ENCODE measurements at places on chromosomes 16 and 17.

DNA sequence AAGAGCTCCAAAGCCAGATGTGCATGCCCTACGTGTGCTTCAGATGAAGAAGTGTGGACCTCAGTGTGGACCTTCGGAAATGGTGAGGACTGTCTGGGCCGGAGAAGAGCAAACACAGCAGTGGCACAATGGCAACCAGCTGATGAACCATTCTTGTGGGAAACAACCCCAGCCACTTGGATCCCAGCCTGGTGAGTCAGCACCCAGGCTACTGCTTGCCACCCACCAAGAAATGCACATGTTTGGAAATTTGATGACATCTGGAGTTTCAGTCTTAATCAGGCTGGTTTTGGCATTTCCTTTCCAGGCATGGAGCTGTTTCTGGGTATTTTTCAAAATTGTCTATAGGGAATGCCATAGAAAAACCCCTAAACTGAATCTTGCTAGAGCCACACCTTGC is 42.7 kb downstream of the DYNLRB2 start:
- peak; percentile 19 for DNase-seq

DNA sequence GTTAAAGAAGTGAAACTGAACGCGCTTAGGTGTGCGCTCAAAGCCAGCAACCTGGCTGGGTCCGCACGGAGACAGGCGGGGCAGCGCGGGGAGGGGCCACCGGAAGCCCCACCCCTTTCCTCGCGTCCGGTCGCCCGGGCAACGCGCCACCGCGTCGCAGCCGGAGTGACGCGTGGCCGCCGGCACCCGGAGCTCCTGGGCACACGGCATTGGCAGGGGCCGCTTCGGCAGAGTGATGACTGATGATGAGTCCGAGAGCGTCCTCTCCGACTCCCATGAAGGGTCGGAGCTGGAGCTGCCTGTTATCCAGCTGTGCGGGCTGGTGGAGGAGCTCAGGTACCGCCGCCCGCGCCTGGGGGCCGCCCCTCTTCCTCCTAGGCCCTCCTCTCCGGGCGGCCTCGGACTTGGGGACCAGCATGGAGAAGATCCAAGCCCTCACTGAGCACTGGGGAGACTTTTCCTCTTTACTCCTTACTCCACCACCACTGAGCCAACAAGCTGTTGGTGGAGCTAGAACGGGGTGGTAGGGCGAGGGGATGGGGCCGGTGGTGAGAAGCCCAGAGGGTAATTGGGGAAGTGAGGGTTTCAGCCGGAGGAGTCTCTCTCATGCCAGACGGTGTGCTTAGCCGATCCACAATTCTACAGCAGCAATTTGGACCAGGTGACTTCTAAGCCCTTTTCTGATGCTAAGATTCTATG is 44.9 kb downstream of the PRSS54 start:
- DNase-seq: no peak

DNA sequence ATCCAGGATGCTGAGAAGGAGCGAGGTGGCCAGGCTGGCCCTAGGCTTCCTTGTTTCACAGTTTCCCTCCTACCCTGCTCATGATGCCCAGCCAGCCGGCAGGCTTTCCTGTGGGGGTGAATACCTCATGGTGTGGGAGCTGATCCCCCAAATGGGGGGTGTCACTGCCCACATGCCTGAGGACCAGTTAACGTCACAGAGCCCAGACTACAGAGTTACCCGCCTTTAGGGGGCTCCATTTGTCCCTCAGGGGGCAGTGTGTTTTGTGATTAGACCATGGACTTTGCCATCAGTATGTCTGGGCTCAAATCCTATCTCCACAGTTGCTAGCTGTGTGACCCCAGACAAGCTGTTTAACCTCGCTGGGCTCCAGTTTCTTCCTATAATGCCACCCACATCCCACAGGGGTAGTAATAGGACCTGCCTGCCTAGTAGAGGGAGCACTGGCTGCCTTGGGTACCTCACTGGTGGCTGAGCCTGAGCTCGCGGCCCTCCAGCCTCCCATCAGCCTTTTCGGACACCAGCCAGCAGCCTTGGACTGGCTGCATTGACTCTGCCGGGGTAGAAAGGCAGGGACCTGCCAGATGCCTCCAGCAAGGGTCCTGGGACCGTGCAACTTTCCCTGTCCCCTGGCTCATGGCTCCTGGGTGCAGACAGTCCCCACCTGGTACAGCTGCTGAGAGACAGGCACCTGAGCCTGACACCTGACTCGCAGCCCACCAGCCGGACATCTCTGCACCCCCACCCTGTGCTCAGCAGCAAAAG is 87.5 kb upstream of the GSE1 start:
- no peak for DNase-seq

DNA sequence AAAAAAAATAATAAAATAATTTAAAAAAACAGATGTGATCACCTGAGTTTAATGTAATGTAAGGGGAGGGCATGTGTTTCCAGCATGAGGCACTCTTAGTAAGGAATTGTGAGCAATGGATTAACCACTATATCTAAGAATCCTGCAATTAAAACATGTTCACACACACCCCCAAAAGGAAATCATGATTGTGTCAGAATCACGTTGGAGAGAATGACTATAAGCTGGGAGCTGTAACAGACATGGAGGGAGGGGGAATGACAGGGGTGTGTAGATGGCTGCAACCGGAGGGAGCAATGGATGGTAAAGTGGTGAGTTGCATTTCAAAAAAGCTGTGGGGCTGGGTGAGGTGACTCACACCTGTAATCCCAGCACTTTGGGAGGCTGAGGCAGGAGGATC is 13.6 kb upstream of the CCL22 start:
- DNase-seq: no peak

DNA sequence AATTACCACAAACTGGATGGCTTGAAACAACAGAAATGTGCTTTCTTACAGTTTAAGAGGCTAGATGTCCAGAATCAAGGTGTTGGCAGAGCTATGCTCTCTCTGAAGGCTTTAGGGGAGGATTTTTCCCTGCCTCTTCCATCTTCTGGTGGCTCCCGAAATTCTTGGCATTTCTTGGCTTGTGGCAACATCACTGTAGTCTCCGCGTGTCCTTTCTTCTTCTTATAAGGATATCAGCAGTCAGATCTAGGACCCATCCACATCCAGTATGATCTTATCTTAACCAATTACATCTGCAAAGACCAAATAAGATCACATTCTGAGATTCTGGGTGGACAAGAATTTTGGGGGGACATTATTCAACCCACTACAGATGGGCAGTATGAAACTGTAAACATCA is 119.2 kb upstream of the PMFBP1 start:
- no peak for DNase-seq

DNA sequence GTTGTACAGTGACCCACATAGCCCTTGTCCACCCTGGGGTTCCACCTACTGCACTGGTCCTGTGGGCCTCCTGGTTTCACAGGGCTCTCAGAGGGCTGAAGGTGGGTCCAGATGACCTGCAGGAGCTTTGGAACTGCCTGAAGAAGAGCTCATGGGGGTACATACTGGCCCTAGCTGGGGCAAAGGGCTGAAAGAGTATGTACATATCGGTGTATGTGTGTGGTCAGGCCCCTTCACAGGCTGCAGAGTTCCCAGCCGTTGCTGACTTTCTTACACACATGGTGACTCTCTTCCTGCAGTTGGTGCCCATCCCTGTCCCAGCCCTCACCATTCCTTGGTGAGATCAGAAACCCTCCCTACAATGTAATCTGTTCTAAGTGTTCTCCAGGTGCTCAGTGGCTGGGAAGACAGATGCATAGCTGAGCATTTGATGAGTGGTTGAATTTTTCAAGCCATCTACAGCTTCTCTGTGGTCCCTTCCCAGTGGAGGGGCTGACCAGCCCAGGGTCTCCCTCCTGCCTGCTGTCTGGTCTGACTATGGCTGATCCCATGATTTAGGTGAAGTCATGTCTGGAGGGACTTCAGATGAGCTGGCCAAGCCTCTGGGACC is 2.4 kb upstream of the NFATC3 start:
- no peak for DNase-seq

GRCh38 chr16:9170470-9170869 is 79.0 kb downstream of the HAPSTR1 start:
- DNase-seq: no peak

DNA sequence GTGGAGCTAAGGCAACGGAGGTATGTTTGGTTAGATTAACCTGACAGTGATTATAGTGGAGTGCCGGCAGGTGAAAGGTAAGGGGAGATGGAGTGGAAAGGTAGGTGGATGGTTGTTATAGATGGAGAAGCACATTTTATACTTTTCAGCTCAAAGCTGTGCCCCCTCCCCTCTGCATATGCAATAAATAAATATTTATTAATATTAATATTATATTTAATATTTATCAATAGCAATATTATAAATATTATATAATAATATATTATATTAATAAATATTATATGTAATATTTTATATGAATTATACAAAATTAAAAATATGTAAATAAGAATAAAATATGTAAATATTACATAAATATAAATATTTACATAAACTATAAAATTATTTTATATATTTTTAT is 70.0 kb downstream of the WSCD1 start:
- DNase-seq: no peak

DNA sequence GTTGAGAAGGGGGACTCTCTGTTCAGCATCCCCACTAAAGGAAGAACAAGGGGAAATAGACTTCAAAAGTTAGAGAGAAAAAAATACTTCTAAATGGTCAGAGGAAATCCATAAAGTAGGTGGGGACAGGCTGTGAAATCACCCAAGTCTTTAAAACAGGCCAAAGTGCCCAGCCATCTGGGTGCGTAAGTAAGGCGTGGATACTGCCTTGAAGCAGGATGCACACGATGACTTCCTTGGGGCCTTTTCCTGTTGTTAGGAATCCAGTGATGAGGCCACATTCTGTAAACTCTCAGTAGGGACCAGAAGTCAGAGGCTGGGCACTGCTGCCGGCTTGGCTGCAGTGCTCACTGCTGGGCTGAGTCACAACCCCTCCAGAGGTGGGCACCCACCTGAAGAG is 9.2 kb downstream of the AXIN2 start:
- DNase-seq: no peak

- DNase-seq: no peak
Observed at GRCh38 chr17:69451416-69452394, 37.2 kb downstream of the MAP2K6 start.

- no peak for DNase-seq
Observed at GRCh38 chr17:61452301-61453290, at the start of gene TBX4. Gene TBX4 (plus strand): TSS chr17:61452422. CDS start chr17:61456491, 4,069 bp downstream.

- no peak for DNase-seq
Observed at GRCh38 chr16:745739-746138, 4.9 kb upstream of the CIAO3 start.

GRCh38 chr16:70512456-70512855 is 10.9 kb downstream of the COG4 start:
- DNase-seq: no peak

DNA sequence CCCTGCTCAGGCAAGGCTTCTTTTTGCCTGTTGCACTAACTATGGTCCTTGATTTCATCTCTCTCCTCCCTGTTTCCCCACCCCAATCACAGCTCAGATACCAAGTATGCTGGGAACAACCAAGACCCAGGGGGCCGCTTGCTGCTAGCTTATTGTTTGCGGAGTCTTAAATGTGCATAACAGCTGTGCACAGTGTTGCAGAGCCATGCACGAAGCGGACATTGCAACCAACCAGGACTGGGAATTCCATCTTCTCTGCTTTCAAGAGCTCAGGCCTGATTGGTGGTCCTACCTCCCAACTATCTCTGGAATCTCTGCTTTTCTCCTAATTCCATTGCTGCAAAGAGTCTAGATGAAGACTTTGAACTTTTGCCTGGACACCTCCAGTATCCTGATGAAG is 281.3 kb upstream of the TNRC6C start:
- DNase-seq: no peak

DNA sequence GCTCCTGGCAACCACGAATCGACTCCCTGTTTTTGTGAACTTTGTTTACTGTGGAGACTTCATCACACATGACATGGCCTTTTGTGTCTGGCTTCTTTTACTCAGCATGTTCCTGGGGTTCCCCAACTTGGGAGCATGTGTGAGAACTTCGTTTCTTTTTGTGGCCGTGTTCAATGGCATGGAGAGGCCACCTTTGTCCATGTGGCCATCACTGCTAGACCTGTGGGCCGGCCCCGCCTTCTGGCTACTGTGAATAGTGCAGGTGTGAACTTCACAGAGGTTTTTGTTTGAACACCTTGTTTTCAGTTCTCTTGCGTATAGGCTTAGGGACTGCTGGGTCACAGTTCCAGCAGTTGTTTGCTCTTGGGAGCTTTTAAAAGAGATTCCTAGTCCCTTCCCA is 5.7 kb upstream of the SLC38A8 start:
- no peak for DNase-seq

- no peak for DNase-seq
Observed at GRCh38 chr16:48829336-48830310, 219.6 kb upstream of the N4BP1 start.

- no peak for DNase-seq
Observed at GRCh38 chr17:63024716-63025115, 58.7 kb downstream of the TANC2 start.

- no peak for DNase-seq
Observed at GRCh38 chr16:24685539-24686432, 43.7 kb upstream of the TNRC6A start.

DNA sequence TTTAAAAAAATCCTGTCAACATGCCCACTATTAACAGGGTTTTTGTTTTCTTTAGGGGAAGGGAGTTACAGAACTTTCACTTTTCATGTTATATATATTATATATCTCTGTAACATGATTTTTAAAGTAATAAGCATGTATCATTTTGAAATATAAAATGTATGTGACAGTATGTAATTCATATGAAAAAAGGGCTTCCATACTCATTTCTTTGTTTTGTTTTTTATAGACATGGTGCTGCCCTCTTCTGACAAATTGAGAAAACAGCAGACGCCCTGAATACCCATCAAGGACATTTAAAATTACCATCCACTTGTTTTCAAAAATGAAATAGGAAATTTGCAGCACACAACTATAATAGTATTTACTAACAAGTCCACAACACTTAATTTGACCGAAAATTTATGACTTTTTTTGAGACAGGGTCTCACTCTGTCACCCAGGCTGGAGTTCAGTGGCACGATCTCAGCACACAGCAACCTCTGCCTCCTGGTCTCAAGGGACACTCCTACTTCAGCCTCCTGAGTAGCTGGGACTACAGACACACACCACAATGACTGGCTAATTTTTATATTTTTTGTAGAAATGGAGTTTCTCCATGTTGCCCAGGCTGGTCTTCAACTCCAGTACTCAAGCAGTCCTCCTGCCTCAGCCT is 30.4 kb downstream of the CFDP1 start:
- DNase-seq: no peak

- no peak for DNase-seq
Observed at GRCh38 chr16:66544016-66544757, 5.7 kb downstream of the TK2 start.

- no peak for DNase-seq
Observed at GRCh38 chr17:3035256-3035967, 28.0 kb downstream of the OR1D5 start.

Measured in AG04449 (cell line).